ENCODE measurements at places on chromosomes 12 and 14. TPM values are rescaled to one million over a fixed set of nuclear protein-coding genes. Genes with fewer than 3 reads are reported as not detected.

Gene AKAP5
- total RNA-seq, result 0.22 TPM

Gene CAND1
- total RNA-seq, result 52.2 TPM

Gene GPN3
- total RNA-seq, result 25.2 TPM

Gene BDKRB1
- total RNA-seq, result not detected

Gene CIROP
- not detected for total RNA-seq

Gene ULK1
- total RNA-seq, result 48.3 TPM

Gene POTEG
- total RNA-seq, result not detected

Measured in right cardiac atrium (tissue), 5 donors.